ENCODE measurements at places on chromosomes 6 and 20.
A peak's percentile ranks its signal among the peaks of the same experiment; 100 is the strongest.

GRCh38 chr6:166413491-166413951, 30.8 kb upstream of the MPC1 start:
- DNase-seq: no peak

DNA sequence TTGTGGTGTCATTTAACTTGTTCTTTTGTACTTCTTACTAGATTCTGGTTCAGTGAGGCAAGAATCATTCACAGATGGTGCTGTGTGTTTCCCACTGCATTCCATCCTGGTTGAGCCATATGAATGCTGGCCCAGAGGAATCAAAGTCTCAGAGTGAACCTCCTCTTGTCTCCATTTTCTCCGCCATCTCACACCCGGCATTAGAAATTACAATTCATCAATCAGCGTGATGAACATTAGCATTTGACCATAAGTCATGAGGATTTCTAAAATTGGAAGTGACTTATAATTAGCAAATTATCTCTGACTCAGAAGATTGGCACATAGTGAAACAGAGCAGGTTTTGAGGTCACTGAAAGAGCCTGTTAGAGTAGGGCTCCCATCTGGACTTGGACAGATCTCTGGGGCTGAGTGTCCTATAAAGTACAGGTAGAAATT, 25.2 kb downstream of the TNFAIP3 start:
- peak; percentile 55 for DNase-seq

DNA sequence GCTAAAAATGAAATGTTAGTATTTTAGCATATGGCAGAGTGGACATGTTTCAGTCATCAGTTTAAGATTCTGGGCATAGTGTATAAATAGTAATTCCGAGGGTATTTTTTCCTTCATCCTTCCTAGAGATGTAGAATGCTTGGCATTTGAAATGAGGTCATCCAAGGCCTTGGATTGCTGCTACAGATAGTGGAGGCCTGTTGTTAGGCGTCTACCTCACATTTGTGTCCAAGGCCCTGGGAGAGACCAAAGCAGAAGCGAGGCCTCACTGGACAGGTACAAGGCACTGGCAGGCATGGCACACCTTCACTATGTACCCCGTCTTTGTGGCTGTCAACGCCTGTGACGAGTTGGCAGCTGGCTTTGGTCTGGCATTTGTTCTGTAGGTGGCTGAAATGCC, 58.0 kb downstream of the DTD1 start:
- DNase-seq: no peak

- no peak for DNase-seq
Measured at GRCh38 chr20:19833395-19833794, 75.3 kb downstream of the RIN2 start.

DNA sequence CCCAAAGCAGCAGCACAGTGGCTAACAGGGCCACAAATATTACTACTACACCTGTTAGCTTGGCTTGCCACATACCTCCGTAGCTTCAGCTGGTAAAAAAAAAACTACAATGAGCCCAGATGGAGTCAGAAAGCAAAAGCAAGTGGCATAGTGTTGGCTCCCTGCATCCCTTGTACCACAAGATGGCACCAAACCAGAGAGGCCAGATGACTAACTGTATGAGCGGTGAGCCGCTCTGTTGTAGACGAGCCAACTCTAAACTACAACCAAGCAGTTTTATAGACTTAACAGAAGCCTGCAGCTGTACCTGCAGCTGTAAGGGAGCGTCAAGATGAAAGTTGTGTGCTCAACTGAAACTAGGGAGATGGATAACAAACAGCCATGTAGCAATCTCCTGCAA, 84.5 kb upstream of the MCHR2 start:
- no peak for DNase-seq

GRCh38 chr6:170053966-170054661, 236.8 kb downstream of the DLL1 start:
- no peak for DNase-seq

DNA sequence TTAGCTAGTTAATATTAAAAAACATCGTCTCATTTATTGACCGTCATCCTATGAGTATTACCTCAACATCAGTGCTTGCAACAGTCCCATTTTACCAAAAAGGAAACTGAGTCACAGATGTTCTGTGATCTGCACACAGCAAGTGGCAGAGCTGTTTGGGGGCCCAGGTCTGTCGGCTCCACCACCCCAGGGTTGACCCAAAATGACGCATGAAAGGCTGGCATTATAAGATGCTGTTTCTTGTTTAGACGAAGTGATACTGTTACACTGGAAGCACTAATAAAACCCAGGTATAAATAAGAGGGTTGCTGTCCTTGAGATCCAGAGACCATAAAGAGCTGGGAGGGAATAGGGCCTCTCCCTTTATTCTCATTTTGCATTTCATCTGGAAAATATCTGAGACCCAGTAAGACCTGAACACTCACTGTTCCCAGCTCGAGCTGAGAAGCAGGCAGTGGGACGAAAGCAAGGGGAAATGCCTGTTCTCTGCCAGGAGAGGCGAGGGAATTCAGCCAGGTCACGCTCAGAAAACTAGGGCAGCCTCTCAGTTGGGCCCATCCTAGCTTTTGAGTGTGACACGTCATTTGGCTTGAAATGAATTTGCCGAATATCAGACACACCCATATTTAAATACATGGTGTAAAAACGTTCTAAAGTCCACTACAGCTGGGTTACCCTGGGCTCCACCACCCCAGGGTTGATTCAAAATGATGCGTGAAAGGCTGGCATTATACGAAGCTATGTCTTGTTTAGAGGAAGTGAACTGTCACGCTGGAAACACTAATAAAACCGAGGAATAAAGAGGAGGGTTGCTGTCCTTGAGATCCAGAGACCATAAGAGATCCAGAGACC, 1.4 kb upstream of the MICAL1 start:
- no peak for DNase-seq

DNA sequence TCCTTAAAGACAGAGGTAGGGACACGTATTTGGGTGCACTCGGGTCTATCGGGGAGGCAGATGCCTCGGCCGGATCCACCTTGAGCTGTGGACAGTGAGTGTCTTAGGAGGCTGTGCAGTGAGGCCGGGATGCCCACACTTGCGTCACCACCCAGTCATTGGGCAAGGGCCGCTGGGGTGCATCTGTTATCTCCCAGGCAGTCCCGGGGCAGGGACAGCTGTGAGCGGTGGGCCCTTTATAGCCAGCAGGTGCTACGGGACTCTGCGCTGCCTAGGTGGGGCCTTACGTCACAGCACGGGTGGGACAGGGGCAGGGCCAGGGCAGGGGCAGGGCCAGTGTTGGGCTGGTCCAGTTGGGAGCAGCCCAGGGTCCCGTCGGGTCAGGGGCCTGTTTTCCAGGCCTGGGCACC, 689 bp upstream of the COL20A1 start:
- no peak for DNase-seq

- no peak for DNase-seq
Measured at GRCh38 chr6:139262519-139263300, 29.1 kb downstream of the TXLNB start.

GRCh38 chr6:156980948-156981347, 203.8 kb downstream of the ARID1B start:
- no peak for DNase-seq

GRCh38 chr20:32457479-32457986, 99.4 kb downstream of the ASXL1 start:
- no peak for DNase-seq

GRCh38 chr6:104428184-104428583, 431.5 kb downstream of the HACE1 start:
- no peak for DNase-seq

DNA sequence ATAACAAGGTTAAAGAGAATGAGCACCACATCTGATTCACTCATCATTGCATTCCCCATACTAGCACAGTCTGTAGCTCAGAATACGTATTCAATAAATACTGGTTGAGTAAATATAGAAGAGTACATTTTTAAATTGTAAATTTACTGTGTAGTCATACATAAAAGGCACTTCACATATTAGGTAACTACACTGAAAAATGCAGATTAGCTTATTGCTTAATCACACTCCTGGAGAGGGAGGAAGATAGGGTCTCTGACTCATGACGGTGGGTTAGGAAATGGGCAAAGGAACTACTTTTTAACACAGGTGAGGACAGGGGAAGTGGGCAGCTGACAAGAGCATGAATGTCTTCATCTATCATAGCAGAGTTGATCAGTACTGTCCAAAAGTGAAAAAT, 133.2 kb downstream of the TBC1D32 start:
- peak; percentile 3 for DNase-seq

DNA sequence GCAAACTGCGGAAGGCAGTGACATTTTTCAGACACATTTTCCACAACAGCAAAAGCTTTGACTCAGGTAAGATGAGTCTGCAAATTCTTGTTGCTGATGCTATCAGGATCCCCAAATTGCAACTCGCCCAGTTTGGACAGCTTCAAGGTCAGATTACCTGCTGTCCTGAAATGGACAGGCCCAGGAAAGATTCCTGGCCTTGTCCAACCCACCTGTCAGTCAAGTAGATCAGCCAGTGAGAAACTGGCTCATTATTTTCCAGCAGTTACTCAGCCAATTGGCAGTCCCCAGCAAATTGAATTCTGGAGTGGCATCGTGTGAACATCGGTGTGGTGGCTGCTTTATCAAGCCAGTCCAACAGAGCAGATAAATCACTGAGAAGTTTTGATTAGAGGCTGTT, 84.5 kb upstream of the SNAP25 start:
- DNase-seq: no peak

- peak; percentile 62 for DNase-seq
Measured at GRCh38 chr20:32789896-32790750, 27.9 kb downstream of the DNMT3B start.

DNA sequence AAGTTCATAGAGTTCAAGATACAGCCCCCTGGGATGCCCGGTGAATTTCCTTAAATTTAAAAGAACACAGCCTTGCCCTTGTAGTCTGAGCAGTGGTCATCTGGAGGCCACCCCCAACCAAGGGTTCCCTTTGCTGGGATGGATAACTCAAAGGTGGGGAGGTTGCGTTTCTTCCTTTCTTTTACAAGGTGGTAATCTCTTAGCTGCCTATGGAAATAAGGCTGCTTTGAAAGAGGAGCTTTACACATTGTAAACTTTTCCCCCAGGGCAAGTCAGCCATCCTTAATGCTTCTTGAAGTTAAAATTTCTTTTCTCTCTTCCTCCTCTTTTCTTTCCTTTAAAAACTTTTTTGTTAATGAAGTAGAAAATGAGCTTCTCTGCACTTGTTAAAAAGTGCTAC, 71.2 kb upstream of the PRDM1 start:
- DNase-seq: no peak

GRCh38 chr20:63114693-63115311, 101.1 kb downstream of the YTHDF1 start:
- DNase-seq: no peak

DNA sequence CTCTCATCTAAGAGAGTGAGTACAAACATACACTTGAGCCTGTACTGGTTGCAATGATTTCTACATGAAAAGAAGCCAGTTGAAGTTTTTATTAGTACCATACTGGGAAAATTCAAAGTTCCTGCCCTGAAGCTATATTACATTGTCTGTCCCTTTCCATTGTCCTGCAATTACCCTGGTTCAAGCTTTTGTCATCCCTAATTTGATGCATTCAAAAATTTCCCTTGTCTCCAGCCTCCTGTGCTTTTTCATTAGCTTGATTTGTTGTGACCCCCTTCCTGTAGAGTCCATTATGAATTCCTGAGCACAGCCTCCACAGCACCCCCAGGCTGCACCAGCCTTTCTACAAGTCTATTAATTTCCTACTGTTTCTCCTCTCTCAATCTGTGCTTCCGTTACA, 46.4 kb downstream of the VGLL2 start:
- no peak for DNase-seq

GRCh38 chr20:50545126-50545525, 34.9 kb downstream of the PTPN1 start:
- DNase-seq: no peak

DNA sequence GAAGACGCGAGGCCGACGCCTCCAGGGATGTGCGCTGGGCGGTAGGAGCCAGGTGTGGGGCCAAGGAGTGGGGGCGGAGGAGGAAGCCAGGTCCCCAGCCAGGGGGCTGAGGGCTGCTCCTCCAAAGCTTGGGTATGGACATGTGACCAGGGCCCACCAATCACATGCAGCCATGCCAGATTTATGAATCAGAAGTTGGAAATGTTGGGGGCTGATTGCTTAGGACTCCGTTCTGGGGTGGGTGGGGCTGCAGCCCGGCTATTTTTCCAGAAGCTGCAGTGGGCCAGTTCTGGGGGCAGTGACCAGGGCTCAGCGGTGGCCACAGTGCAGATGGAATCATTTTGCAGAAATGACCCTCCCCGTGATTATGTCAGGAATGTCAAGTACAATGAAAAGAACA, 96.0 kb downstream of the CEBPB start:
- DNase-seq: no peak

DNA sequence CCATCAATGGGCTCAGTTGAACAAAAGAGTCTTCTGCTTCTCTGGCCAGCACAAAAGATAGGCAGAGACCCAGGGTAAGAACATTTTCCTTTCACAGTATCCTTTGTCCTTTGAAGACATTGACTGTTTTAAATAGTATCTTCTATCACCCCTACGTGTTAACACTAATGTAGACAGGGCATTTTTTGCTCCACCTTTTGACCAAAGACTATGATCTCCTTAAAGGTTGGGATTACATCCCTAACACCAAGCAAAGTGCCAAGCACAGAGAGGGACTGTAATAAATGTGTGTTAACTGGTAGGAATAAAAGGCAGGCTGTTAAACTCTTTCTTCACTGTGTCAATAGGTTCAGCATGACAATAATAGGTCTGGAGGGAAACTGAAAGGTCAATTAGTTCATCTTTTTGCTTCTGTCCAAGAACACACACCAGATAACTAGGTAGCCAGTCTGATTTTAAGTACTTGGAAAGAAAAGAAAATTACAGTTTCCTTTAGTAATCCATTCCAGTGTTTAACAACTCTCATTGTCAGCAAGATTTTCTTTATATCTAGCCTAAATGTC, 63.6 kb upstream of the NOX3 start:
- no peak for DNase-seq

- DNase-seq: peak; percentile 35
Measured at GRCh38 chr6:156502969-156503504, 274.1 kb upstream of the ARID1B start.

DNA sequence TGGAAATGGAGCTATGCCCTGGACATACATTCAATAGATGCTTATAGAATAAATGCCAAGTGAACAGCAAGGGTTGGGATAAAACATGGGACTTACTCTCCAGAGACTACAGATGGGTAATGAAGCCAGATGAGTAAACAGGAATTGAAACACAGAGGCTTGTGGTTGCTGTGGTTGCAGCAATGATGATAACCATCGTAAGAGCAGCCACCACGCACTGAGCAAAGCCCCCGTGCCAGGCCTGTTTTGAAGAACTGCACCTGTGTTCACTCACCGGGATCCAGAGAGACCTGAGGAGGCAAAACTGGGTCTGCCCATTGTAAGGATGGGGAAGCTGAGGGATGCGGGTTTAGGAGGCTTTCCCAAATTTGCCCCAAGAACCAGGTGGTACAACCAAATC, 431.1 kb upstream of the CDH4 start:
- DNase-seq: peak; percentile 53

DNA sequence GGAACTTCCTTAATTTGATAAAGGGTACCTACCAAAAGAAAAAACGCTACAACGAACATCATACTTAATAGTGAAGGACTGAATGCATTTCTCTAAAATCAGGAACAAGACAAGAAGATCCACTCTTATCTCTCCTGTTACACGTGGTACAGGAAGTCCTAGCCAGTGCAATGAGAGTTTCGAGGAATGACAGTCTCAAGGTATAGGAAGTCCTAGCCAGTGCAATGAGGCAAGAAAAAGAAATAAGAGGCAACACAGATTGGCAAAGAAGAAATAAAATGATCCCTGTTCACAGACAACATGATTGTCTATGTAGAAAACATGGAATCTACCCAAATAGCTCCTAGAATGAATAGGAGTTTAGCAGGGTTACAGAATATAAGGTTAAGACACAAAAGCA, 167.8 kb upstream of the MLN start:
- DNase-seq: no peak

- no peak for DNase-seq
Measured at GRCh38 chr6:51526049-51526448, 561.4 kb downstream of the PKHD1 start.

- no peak for DNase-seq
Measured at GRCh38 chr20:19078448-19079373, 133.7 kb upstream of the SLC24A3 start.

All from MV-4-11 (cell line).